ENCODE measurements at places on chromosomes 2 and 18.

GRCh38 chr2:28566521-28567041, 70.7 kb downstream of the PLB1 start:
- peak; percentile 78 for DNase-seq

DNA sequence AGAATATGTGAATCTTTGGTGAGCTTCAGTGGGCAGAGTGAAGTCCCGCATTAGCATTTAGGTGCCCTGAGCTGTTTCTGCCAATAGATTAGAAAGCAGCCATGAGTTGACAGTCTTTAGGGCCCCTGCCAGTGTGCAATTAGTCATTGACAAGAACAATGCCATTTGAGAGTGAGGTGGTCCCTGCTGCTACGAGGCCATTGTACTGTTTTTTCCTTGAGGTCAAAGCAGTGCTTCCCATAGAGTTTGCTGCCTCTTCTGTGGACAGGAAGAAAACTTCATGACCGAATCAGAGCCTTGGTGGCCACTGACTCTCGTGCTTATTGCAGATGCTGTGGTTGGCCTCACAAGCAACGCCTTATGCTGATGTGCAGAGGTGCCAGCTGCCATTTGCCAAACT, 102.7 kb downstream of the SH3BP4 start:
- no peak for DNase-seq

GRCh38 chr2:54329482-54330161, 73.6 kb upstream of the TSPYL6 start:
- no peak for DNase-seq

GRCh38 chr2:79200762-79201161, 41.2 kb upstream of the REG3A start:
- no peak for DNase-seq

DNA sequence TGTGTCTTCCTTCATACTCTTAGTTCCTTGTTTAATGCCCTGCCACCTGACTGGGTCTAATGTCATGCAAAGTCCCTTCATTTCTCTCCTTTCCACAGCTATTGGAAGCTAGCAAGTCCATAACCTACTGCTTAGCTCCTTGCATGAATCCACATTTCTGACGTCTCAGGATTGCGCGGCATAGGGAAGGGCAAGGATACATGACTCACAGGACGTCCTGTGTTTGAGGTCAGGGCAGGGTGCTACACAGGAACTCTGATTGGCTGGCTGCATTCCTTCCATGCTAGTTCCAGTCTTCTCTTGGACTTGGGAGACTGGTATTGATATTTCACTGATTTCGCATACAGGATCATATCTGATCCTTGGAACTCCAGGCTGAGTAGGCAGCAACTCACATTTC, 137.9 kb downstream of the CDH2 start:
- DNase-seq, result no peak

DNA sequence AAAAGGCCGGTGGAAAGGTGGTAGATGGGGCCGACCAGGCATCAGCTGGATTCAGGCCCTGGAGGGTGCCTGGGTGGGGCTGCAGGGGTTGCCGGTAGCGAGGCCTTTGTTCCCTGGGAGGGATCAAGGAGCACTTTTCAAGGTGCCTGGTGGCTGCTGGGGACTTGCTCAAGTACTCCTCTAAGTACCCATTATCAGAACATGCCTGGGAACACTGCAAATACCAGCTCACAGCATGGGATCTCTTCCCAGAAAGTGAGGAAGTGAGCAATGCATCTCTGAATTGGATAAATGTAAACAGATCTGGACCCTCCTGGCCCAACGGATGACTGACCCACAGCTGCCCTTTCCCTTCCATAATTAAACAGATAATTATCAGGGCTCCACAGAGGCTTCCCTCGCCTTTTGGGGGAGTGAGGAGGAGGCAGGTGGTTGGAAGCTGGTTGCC, 210.5 kb downstream of the SH3RF3 start:
- DNase-seq, result no peak

DNA sequence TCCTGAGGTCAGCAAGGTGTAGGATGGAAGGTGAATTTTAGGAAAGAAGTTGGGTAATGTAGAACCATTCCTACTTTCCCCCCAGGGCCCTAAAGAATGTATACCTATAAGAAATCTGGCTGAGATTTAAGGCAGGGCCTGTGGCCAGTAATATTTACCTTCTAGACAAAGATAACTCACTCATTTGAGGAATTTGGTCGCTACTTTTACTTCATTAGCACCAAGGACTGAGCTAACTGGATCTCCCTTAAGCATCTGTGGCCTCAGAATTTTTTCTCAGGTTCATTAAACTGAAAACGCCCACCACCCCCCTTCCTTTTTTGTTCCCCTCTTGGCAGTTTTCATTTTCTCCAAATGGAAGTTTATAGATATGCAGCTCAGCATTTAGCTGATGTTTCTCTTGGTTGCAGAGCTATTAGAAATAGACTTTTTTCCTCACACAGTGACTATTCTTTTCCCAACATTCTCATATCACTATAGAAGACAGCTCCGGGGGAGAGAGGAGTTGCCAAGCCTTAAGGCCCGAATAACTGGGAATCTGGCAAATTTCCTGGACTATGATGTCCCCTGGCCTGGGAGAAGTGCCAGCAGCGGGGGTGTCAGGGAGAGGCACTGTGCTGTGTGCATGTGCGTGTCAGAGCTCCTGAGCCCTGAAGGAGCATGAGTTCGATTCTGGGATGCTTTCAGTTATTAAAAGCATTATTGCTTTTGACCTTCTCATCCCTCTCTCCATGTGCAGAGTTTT, 310.9 kb downstream of the PRKCE start:
- DNase-seq, result no peak
